ENCODE measurements at places on chromosomes 2 and 18.
A peak's percentile ranks its signal among the peaks of the same experiment; 100 is the strongest.

GRCh38 chr2:177396703-177397460, 4.3 kb downstream of the AGPS start:
- DNase-seq = no peak

DNA sequence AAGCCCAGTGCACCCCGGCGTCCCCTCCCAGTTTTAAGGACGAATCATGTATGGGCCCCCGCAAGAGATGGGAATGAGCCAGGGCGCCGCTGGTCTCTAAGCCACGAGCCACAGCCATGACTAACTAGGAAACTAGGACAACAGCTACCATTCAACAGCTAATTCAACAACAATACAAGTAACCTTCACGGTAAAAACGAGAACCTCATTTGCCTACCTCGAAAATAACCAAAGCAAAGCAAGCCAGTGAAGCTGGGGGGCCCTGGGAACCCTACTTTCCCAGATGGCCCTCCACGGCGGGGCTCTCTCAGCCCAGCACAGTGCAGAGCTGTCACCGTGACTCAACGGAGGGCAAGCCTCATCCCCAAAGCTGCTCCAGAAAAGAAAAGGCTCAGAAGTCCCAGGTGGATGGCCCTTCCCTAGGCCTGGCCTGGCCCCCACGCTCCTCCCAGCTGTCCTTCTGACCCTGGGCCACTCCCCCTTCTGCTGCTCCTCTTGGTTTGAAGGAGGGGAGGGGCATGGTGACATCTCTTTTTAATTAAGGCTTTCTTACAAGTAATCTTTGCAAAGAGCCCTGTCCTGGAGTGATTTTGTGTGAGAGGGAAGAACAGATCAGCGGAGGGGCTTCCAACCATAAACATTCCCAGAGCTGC, 126.3 kb downstream of the HDAC4 start:
- DNase-seq = no peak

GRCh38 chr2:73895473-73895872, 2.7 kb downstream of the ACTG2 start:
- no peak for DNase-seq

DNA sequence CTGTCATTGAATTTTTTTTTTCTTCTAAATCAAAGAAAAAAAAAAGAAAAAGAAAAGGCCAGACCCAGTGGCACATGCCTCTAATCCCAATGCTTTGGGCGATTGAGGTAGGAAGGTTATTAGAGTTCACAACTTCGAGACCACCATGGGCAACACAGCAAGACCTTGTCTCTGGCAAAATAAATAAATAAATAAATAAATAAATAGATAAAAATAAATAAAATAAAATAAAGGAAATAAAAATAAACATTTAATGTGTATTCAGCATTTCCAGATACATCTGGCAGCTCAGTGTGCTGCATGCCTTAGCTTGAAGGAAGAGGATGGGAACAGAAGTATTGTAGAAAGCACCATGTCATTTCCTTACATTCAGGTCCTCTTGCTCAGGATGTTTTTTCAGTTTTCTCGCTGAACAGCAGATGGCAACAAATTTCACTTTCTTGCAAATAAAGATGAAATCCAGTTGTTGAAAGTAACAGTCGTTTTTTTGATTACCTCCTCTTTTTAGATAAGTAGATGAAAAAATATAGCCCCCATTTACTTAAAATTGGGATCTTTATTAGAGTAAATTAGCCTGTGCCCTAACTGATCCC, 25.7 kb upstream of the FAM178B start:
- peak; percentile 54 for DNase-seq

- DNase-seq = no peak
These were observed 12.3 kb upstream of the SNTG2 start for GRCh38 chr2:938181-939005.

DNA sequence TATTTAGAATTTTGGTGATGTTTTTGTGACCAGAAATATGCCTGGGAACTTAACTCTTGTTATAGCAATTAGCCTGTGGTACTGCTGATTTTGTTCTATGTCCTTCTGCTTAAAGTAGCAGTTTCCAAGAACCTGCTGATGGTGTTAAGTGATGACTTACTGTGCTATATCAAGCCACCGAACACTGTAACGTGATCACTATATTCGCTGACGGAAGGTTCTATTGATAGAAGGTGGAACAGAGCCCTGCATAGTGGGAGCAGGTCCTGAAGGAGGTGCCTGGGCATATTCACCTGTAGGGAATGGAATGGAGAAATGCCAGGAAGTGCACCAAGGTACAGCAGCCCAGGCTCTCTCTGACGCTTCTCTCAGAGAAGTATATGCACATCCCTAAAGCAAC, 76.8 kb downstream of the UXS1 start:
- DNase-seq = no peak

GRCh38 chr2:122754561-122754960, 999.1 kb downstream of the TSN start:
- DNase-seq = no peak
